ENCODE measurements at places on chromosomes 6 and 20.

DNA sequence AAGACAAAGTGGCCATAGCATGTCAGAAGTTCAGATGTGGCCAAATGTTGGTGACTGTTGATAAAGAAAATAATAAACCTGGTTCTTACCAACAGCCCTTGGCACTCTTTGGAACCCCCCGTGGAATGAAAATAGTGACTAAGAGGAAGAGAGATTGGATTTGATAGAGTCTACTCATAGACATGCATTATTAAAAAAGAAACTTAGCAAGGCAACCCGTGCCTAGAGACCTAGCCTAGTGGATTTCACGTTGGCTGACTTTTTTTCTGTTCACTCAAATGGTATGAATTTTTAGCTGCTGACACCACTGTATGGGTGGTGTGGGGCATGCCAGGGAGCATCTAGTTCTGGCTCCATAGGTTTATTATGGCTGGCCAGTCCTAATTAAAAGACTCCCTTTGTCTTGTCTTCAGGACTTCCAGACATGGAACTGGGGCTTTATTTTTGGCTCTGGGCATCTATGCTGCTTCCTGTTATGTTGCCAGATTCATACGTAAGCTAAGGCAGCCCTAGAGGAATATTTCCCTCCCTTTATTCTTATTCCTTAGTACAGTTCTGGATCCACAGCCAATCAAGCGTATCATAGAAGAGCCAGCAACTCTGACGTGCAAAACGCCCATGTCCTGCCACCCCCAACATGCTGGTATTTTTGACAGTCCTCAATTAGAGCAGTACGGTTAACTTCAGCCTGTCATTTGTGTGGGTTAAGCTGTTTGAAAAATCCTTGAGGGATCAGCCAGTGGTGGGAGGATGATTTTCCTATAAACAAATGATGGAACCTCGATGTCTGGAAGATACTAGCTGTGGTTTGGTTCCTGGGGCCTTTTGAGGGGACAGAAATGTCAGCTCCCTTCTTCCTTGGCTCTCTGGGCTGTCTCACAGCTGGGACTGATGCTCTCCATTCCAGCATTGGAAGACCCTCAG is 127.5 kb downstream of the ISM1 start:
- no peak for DNase-seq

GRCh38 chr20:24828992-24829648 is 119.9 kb upstream of the CST7 start:
- no peak for DNase-seq

GRCh38 chr6:85419046-85419759 is 30.7 kb upstream of the NT5E start:
- DNase-seq = no peak

GRCh38 chr6:72975352-72975752 is 249.9 kb downstream of the KHDC1L start:
- DNase-seq = no peak

DNA sequence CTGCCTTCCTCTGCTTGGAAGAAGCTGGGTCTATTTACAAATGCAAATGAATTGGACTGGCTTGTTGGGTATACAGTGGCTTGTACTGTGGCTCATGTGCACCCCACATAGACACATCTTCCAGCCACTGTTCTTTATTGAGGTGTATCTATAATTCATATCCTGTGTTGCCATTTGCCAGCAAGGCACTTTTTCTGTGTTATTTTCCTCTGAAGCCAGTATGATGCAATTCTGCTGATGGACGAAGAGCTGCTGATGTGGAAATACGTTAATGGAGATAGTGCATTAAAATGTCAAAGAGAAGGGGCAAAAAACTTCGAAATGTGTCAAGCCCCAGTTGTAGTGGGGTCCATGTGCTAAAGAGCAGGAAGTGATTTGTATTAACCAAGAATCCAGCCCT is 167.5 kb downstream of the TMEM242 start:
- DNase-seq = no peak

- no peak for DNase-seq
Measured at GRCh38 chr6:107509506-107509905, 19.6 kb downstream of the SOBP start.
